ENCODE measurements at places on chromosomes 3 and 15.

DNA sequence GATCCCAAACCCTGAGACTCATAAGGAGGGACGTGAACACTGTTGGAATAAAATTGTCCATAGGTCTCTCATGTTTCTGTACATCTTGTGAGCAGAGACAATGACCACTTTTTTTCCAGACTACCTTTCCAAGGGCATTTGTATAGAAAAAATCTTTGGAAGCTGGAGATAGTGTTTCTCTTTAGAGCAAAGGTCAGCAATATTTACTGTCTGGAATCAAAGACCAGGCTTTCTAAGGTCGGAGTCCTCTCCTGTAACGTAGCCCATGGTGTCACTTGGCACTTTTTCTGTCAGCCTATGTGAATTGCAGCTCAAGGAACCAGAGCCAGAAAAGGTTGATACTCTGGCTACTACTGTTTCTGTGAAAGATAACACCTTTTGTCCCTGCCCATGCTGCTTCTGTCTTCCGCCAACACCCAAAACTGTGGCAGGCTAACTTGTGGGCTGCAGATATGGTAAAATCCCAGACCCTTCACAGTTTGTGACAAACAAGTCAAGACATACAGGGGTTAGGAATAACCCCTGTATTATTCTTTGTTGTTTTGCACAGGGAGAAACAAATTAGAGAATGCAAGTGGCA lies 578.3 kb downstream of the GRM7 start:
- no peak for DNase-seq

GRCh38 chr15:70507772-70508371 lies 255.5 kb downstream of the UACA start:
- DNase-seq: peak; percentile 42

GRCh38 chr15:28982886-28983285 lies 97.1 kb downstream of the APBA2 start:
- DNase-seq: no peak

GRCh38 chr3:190060192-190060775 lies 60.4 kb downstream of the P3H2 start:
- DNase-seq: no peak

GRCh38 chr3:18086760-18087159 lies 338.4 kb downstream of the SATB1 start:
- no peak for DNase-seq

GRCh38 chr15:69606144-69606543 lies 153.5 kb downstream of the RPLP1 start:
- DNase-seq: no peak

DNA sequence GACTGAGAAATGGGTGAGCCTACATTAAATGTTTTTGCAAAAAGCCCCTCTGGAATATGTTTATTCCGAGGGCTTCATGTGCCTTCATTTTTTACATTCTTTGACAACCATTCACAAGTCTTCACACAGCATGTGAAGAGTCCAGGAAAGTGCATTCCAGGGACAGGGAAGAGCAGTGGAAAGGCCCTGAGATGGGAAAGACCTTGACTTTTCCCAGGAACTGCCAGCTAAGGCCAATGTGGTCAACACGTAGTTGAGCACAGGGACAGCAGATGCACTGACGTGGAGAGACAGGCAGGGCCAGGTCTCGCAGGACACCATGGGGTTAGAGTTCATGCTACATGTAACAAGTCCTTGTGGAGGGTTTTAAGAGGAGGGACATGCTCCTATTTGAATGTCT lies 21.7 kb downstream of the SSR3 start:
- DNase-seq: no peak

DNA sequence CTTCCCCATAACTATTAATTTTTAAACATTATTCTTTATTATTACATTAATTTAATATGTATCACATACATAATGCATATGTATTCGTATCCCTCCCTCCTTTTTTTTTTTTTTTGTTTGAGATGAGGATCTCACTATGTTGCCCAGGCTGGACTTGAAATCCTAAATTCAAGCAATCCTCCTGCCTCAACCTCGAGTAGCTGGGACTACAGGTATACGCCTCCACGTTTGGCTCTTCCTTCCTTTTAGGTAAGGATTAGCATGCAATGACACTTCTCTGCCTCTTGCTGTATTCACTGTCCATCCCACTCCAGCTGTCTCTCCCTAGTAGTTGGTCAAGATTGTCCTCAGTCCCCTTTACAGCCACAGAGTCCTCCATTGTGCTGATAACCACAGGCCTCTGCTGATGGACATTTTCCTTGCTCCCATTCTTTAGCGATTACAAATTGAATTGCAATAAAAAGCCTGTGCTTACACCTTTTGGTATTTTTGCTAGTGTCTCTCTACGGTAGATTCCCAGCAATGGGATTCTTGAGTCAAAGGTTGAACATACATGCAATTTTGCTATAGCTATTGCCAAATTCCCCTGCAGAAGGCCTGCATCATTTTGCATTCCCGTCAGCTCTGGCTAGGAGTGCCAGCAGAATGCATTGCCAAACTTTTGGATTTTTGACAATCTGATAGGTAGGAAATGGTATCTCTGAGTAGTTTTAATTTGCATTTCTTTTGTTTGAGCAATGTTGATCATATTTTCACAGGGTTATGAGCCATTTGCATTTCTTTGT lies 156.6 kb downstream of the SMAD6 start:
- DNase-seq: no peak

GRCh38 chr3:180961087-180961486 lies 28.4 kb downstream of the DNAJC19 start:
- DNase-seq: no peak

DNA sequence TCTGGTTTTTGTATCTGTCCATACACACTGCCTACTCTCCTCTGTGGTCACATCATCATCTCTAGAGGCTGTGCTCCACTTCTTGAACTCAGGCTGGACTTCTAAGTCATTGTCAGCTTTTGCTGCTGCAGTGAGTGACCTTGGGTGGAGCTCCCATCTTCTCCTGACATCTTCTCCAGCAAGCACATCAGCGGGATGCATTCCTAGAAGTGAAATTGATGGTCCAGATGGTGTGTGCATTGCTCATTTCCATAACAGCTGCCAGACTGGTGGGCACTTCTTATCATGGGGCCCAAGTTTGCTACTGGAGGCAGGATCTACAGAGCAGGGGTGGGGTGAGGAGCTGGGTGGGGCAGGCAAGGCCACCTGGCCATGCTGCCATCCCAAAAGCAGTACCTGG lies 109.9 kb downstream of the DNAJB8 start:
- DNase-seq: no peak

DNA sequence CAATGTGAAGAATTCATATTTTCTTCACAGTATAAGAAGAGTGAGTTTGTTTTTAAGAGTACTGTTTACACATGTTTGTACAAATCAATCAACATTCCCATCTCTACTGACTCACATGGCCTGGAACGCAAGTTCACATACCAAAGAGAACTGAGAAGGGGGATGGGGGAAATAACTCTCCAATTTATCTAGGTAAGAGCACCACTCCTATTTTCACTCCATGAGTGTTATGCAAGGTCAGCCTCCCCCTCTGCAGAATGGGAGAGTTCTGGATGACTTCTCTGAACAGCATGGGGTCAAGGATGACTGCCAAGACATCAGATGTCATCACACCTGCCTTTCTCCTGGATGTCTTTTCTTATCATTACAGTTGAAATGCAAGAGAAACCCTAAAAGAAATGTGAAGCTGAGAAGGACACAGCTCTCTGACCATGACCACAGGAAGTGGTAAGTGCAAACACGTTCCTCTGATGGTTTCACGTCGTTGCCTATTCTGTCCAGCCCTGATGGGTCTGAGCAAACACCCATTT lies 95.2 kb downstream of the SEMA6D start:
- no peak for DNase-seq

DNA sequence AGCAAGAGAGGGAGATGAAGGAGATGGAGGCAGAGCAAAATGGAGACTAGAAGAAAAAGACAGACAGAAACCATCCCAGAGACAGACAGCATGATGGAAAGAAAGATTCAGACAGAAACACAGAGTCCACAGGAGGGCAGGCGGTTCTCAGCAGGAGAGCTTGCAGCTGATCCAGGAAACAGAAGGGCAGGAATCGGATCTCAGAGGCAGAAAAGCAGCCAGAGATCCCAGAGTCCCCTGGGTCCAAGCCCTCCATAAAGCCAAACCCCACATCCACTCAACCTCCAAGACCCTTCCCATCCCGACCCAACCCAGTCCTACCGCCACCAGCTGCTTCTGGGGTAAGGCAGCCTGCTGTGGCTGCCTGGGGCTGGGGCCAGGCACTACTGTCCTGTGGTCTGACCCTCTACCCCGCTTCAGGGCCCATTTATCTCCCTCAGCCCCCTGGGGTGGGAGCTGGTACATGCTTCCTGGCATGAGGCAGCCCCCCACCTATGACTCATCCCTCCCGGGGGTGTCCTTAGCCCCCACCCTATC lies at the start of gene UCN2:
TSS of gene UCN2 (minus strand) at position 400 of the 537 bp plus-strand sequence. CDS start 657 bp downstream, outside the sequence.
- DNase-seq: no peak

DNA sequence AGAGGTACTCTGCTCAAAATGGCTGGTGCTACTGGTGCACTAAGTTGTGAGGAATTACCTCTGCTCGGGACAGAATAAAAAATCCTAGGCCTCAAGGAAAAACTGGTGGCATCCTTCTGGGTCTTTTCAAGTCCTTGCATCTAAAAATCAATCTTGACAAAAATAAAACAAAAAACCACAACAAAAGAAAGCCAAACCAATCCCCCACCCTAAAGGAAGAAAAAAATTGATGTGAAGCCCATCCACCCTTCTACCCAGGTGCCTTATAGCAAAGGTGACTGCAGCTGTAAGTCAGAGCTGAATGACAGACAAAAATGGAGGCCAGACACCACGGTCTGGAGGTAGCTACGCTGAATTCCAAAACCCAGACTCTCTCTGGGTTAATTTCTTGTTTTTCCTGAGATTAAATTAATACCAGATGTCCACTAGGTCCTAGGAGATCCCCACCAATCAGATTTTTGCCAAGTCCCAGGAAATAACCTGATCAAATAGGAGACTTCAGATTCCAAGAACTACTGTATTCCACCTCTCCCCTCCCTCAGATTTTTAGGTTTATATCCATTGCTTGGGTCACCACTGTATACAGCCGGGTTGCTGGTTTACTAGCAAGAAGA lies 33.5 kb downstream of the ABCC5 start:
- DNase-seq: no peak

GRCh38 chr3:24763393-24763792 lies 268.7 kb upstream of the THRB start:
- no peak for DNase-seq

GRCh38 chr3:177468331-177468730 lies 271.0 kb upstream of the TBL1XR1 start:
- no peak for DNase-seq

GRCh38 chr3:1987980-1988379 lies 110.7 kb upstream of the CNTN4 start:
- no peak for DNase-seq

- DNase-seq: no peak
Measured at GRCh38 chr3:196423044-196423781, 9.0 kb downstream of the UBXN7 start.

DNA sequence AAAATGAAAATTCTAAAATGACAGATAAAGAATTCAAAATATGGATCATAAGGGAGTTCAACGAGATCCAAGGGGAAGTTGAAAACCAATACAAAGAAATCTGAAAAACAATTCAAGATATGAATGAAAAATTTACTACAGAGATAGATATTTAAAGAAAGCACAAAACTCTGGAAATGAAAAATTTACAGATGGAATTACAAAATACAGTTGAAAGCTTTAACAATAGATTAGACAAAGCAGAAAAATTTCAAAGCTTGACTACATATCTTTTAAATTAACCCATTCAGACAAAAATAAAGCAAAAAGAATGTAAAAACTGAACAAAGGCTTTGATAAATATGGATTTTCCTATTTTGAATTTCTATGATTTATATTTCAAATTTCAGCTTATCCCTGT lies 211.1 kb downstream of the SLC9A9 start:
- DNase-seq: no peak

All from stimulated activated CD4-positive, alpha-beta T cell treated with anti-CD3 and anti-CD28 coated beads, Interleukin-4, amount 100 ng/mL, for 48 hours (primary cell).